Activated T-cell treated with anti-CD3 and anti-CD28 coated beads, Interleukin-2, amount 50 U/mL, for 4 hours (primary cell): ENCODE measurements at places on chromosomes 6 and 20.
A peak's percentile ranks its signal among the peaks of the same experiment; 100 is the strongest.

DNA sequence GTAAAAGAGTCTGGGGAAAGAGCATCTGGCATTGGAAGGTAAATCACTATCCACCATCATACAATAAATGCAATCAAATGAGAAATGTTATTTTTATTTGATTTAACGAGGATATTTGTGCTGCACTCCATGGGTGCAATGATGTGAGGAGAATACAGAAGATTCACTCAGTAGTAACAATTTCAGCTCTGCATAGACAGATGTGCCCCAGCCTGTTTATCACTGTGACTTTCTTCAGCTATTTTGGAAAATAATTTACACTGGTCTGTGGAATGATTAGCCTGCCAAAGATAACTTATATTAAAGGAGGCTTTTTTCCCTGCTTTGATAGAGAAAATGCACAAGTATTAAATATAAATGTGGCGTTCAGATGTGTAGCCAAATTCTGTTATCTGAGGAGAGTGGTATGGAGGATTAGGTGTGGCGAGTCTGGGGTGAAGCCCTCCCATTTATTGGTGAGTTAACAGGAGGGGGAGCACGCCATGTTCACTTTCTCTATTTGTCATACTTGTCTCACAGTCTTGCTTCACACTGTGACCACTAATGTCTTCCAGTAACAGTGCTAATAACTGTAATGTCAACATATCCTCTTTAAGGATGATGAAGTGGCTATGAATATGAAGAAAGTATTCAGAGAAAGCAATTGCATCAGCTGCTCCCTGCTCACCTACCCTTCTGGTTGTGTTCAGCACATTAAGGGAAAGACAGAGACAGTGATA lies 645.6 kb downstream of the MMUT start:
- no peak for DNase-seq

DNA sequence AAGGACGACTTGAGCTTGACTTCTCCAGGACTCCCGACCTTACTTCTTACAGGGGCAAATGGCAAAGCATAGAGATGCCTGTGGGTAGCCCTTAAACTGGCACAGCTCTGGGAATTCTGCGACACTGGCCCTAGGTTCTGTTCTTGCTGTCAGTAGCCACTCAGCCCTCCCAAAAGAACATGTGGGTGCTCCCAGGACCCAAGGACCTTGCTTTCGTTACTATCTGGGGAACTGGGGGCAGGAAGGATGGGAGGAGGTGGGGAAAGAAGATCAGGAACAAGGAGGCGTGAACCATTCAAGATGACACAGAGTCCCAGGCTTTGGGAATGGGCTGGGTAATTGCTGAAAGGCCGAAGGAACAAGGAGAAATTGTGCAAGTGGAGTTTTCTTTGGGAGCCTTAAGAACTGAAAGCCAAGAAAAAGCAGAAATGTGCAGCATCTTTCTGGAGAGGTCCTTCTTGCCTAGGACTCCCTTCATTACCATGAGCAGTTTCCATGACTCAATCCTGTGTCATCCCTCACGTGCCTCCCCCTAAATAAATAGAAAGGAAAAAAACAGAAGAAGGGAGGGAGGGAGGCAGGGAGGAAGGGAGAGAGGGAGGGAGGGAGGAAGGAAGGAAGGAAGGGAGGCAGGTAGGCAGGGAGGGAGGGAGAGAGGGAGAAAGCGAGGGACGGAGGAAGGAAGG lies 284.6 kb upstream of the FOXQ1 start:
- DNase-seq, result no peak

DNA sequence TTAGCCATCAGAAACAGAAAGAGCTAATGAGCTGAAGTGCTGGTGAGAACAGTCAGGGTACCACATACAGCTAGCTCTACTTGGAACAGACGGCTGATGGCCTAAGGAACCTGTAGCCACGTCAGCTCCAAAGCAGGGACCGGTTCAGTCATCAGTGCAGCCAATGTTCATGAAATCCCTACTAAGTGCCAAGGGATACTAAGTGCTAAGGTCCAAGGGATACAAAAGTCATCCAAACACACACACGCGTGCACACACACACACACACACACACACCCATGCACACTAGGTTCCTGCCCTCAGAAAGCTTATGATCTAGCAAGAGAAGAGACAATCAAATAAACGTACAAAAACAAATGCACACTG lies 53.6 kb downstream of the MAP3K5 start:
- no peak for DNase-seq

- DNase-seq, result no peak
These were observed 81.4 kb downstream of the LIN28B start for GRCh38 chr6:105038259-105038658.

DNA sequence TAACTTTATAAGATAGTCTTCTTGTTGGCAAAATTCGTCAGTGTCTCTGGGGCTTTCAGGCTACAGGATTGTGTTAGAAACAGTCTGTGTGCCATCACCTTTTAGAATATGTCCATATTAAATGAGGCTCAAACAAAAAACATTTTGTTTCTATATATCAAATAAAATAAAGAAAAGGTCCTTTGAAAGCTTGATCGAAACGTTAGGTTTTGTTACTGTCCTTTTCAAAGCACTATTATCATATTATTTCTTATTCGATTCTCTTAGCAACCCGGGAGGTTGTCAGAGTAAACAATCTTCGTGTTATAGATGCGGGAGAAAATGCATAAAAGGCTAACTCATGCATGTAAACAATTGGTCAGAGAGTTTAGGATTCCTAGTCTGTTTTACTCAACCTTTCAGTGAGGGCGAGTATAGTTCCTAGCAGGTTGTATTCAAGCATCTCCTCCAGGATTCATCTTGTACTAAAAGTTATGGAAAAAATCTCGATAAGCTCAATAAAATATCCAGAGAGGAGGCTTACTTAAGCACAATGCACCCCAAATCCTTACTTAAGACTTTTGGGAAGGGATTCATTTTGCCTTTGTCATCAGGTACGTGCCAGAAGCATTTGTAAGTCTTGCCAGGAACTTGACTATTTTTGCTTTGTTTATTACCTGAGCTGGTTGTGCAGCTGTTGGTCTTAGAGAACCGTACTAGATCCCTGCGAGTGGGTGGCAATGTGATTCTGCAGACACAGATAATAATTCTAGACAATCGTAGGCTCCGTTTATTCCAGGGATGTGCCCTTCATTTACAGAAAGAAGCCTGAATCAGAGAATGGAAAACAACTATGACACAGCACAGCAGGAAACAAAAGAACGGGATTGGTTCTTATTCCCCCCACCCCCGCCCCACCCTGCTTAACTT lies 159.6 kb upstream of the ZNF217 start:
- DNase-seq, result no peak

- peak; percentile 33 for DNase-seq
These were observed 15.4 kb upstream of the IP6K3 start for GRCh38 chr6:33761922-33762629.

DNA sequence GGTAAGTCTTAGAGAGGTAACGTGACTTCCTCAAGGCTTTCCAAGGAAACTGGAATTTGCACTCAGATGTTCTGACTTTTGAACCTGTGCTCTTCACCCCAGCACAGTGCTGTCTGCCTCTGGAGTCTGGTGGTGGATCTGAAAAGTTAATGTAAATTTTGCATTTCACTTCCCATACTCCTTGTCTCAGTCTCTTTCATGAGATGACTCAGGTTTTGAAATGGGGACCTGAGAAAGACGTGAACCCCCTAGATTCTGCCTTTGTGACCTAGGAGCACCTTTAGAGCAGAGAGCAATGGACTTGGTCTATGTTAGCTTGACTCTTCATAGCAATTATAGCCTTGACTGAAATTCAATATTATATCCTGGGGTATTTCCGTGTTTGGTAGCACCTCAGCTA lies 223.0 kb downstream of the QKI start:
- DNase-seq, result no peak

GRCh38 chr6:17994019-17994418 lies 6.6 kb upstream of the KIF13A start:
- DNase-seq, result no peak

DNA sequence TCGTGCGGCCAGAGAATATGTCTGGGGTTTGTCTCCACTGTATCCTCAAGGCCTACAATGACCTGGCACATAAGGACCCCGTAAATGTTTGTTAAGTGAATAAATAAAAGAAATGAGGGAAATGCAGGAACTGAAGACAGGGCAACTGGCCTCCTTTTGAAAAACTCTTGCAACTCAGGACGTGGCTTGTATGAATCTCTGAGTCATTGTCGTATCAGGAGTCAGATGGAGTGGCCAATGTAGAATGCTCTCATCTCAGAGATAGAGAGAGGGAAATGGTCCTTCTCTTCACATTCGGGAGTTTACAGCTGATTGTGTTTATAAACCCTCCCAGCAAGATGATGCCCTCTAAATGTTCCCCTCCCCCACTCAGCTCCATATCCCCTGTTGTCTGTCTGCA lies 57.1 kb downstream of the UST start:
- no peak for DNase-seq
